Effector memory CD4-positive, alpha-beta T cell (primary cell): ENCODE measurements at places on chromosomes 13 and 19.

DNA sequence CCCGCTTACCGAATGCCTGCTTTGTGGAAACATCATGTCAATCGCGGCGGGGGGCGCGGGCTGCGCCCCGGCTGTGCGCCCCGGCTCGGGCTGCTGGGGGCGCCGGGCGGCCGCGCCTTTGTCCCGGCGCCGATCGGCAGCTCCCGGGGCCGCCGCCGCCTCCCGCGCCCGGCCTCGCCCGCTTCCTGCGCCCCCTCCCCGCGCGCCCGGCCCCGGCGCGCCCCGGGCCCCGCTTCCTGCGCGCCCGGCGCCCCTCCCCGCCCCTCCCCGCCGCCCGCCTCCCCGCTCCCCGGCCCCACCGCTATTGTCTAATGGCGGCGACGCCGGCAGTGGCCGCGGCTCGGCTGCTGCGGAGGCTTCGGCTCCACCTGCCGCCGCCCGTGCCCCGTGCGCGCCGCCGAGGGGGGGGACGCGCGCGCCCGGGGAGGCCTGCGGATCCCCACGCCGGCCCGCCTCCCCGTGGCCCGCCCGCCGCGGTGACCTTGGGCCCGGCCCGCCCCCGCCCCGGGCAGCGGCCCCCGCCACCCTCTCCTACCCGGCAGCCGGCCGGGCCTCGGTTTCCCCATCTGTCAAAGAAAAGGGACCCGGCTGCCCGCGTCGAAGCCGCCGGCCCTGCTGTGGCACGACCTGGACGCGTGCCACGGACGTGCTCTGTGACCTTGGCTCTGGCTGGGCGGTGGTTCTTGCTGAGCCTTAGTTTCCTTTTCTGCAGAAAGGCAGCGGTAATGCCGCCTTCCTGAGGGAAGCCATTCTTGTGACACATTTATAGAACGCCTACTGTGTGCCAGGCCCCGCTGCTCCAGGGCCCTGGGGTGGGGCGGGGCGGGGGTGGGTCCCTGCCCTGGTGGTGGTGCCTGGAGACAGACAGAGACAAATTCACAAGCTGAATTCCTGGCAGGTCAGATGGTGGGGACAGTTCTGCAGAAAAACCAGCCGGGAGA, at the start of gene TLE5:
TSS of gene TLE5 (minus strand) at position 331 of the 941 bp plus-strand sequence. CDS start at position 36, 295 bp downstream.
- H3K4me3 ChIP-seq: peak within 1 kb of the TSS; percentile 92
- peak within 1 kb of the TSS; percentile 74 for H3K27ac ChIP-seq
- peak; percentile 64 for DNase-seq
- no peaks in the 10 kb centered on the region for H3K27me3 ChIP-seq

- no peak overlapping the region for H3K27ac ChIP-seq
- no peak for DNase-seq
- no peaks in the 10 kb centered on the region for H3K36me3 ChIP-seq
- H3K4me3 ChIP-seq: no peak overlapping the region
Observed at GRCh38 chr13:47372751-47373150, 475.9 kb upstream of the HTR2A start.

- no peak overlapping the region for H3K4me3 ChIP-seq
- H3K27me3 ChIP-seq: no peaks in the 10 kb centered on the region
- H3K4me1 ChIP-seq: no peaks in the 10 kb centered on the region
- no peak overlapping the region for H3K27ac ChIP-seq
Observed at GRCh38 chr19:44634785-44635184, 8.9 kb upstream of the PVR start.

DNA sequence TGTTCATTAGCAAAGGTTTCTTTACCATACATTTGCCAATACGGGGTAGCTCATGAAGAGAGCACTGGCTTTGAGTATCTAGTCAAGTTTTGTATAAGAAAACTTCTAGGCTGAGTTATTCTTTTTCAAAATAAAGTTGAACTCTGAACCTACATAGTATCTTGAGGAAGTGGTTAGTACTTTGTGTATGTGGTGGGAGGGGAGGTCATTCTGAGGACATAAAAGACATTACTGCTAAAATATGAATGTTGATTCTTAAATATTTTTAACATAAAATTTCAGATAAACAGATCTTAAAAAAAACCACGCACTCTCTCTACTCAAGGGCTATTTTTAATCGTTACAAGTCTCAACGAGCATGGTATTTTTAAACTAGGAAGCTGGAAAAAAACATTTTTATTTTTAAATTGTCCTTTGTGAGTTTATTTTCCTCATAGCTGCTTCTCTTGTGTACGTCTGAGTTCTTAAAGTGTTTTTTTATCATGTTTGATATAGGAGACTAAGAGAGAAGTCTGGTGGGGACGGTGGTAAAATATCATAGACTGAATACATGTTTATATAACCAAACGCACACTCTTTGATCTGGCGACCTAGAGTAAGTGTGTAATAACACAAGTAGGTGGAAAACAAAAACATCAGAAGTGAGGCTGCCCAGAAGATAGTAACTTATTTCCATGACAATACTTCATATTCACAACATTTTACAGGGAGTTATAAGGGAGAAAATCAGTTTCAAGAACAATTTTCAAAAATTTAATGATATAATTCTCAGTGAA, 118.0 kb upstream of the POSTN start:
- no peak for DNase-seq
- no peaks in the 10 kb centered on the region for H3K4me1 ChIP-seq
- H3K27ac ChIP-seq: no peak overlapping the region
- H3K27me3 ChIP-seq: no peaks in the 10 kb centered on the region

GRCh38 chr13:24668955-24669582, 11.1 kb upstream of the ATP12A start:
- no peaks in the 10 kb centered on the region for H3K4me1 ChIP-seq
- H3K27ac ChIP-seq: no peak overlapping the region
- no peaks in the 10 kb centered on the region for H3K27me3 ChIP-seq
- no peak for DNase-seq
- H3K36me3 ChIP-seq: no peaks in the 10 kb centered on the region

DNA sequence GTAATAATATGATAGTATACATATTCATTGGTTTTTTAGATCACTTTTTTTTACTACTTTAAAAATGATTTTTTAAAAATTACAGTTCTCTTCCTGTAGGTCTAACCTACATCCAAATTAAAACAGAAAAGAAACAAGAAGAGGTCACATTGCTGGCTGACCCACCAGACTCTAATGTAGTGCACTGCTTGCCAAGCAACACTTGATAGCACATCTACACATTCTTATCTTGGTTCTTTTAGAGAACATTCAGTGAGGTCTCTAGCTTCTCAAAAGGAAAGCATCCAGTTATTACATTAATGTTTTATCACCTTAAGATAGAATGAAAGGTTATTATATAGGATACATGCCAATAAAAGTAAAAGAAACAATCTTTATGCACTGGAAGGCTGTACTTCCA, 35.6 kb downstream of the NDFIP2 start:
- no peaks in the 10 kb centered on the region for H3K4me1 ChIP-seq
- H3K36me3 ChIP-seq: no peaks in the 10 kb centered on the region
- no peak overlapping the region for H3K27ac ChIP-seq
- no peak for DNase-seq

DNA sequence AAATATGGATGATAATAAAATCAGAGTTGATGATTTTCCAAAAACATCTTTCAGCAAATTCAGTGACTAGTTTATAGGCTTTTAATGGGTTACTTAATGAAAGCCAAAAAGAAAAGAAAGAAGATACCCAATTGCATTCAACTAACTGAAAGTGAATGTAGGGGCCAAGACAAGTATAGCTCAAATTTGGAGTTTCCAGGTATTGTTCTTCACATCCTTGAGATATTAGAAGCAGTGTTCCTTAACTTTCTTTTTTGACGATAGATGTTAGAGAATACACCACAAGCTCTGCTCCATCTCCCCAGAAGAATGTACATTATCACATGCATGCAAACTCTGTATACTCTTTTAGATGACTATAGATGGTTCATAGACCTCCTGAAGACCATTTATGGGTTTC, 43.6 kb downstream of the PDS5B start:
- H3K27ac ChIP-seq: no peak overlapping the region
- H3K27me3 ChIP-seq: no peaks in the 10 kb centered on the region
- DNase-seq: no peak
- H3K4me3 ChIP-seq: no peak overlapping the region

DNA sequence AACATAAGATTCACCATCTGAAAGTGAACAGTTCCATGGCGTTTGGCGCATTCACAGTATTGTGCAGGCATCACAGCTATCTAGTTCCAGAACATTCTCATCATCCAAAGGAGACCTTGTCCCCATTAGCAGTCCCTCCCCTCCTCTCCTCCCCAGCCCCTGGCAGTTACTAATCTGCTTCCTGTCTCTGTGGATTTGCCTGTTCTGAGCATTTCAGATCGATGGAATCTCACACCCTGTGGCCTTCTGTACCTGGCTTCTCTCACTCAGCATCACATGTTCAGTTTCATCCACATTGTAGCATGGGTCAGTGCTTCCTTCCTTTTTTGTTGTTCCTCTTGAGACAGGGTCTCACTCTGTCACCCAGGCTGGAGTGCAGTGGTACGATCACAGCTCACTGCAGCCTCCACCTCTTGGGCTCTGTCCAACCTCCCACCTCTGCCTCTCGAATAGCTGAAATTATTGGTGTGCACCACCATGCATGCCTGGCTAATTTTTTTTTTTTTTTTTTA, 34.6 kb downstream of the CRTC1 start:
- no peaks in the 10 kb centered on the region for H3K4me1 ChIP-seq
- H3K27ac ChIP-seq: no peak overlapping the region
- H3K27me3 ChIP-seq: no peaks in the 10 kb centered on the region
- no peaks in the 10 kb centered on the region for H3K36me3 ChIP-seq
- no peak for DNase-seq

DNA sequence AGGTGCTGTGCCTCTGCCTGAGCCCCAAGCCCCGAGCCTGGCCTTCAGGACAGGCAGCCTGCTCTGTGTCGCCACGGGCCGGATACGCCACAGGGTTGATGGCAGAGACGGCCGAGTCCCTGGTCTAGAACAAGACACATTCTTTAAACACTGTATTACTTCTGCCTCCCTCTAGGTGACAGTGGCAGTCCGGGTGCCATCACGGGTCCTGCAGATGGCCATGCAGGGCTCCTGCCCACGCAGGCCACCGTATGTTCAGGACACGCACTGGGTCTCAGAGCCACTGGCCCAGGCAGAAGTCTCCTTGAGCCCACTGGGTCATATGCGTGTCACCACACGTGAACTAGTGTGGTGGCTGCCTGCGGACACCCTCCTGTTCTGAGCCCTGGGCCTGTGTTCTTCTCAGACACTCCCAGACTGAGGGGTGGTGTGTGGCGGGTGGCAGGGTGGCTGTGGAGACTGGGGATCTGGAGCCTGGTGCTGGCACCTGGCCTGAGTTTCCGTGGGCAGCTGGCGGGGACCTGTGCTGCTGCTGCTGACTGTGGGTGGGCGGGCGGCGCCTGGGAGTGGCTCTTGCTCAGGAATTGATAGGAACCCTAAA, 4.4 kb downstream of the PLEKHJ1 start:
- peaks cover 16% of the 10 kb centered on the region for H3K4me1 ChIP-seq
- peaks cover 47% of the 10 kb centered on the region for H3K36me3 ChIP-seq
- DNase-seq: no peak
- H3K27me3 ChIP-seq: no peaks in the 10 kb centered on the region

GRCh38 chr13:114235697-114236096, 1.0 kb downstream of the CDC16 start:
- no peaks in the 10 kb centered on the region for H3K27me3 ChIP-seq
- H3K36me3 ChIP-seq: peaks cover 21% of the 10 kb centered on the region
- no peak for DNase-seq

- no peaks in the 10 kb centered on the region for H3K36me3 ChIP-seq
- no peaks in the 10 kb centered on the region for H3K27me3 ChIP-seq
- H3K27ac ChIP-seq: no peak overlapping the region
- DNase-seq: no peak
- H3K4me1 ChIP-seq: no peaks in the 10 kb centered on the region
- H3K4me3 ChIP-seq: no peak overlapping the region
Observed at GRCh38 chr13:96011291-96011872, 41.8 kb downstream of the UGGT2 start.

GRCh38 chr13:100208002-100208401, 119.1 kb downstream of the PCCA start:
- H3K4me1 ChIP-seq: peaks cover 15% of the 10 kb centered on the region
- no peaks in the 10 kb centered on the region for H3K27me3 ChIP-seq
- H3K27ac ChIP-seq: no peak overlapping the region
- no peak overlapping the region for H3K4me3 ChIP-seq
- no peak for DNase-seq
